ENCODE measurements at places on chromosomes 11 and 22. TPM values are rescaled to one million over a fixed set of nuclear protein-coding genes. Genes with fewer than 3 reads are reported as not detected.

- no peak for DNase-seq
Measured at GRCh38 chr11:85391141-85391540, 236.0 kb downstream of the DLG2 start.

- DNase-seq: peak; percentile 71
Measured at GRCh38 chr22:26756675-26757293, 99.4 kb downstream of the MIAT start.

DNA sequence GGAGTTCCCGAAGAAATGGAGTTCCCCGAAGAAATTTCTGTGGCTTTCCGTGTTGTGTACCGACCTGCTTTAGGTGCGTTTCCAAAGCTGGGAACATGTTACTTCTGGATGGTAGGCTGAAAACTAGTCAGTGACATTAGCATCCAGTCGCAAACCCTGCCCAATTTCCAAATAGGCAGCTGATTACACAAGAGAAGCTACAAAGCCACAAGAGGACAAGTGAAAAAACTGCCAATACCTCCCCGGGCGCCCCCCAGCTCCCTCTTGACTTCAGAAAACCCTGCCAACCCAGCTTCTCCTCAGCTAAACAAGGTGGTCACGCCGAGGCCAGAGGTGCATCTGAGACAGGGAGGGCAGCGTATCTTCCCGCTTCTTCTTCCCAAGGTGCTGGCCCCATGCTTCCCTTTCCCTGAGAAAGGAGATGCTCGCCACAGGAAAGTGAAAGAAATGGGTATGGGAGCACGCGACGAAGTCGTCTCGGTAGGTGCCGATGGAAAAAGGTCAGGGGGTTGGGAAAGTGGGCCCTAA lies 551 bp downstream of the AGBL2 start:
- DNase-seq: peak; percentile 49

Gene KCNK7
- 0.48 TPM for total RNA-seq

Gene MYOD1
- total RNA-seq: not detected
